Mesenteric fat pad (tissue), 1 donor: ENCODE measurements at places on chromosomes 11 and 22. TPM values are rescaled to one million over a fixed set of nuclear protein-coding genes. Genes with fewer than 3 reads are reported as not detected.

VSIG10L2 gene
- not detected for total RNA-seq

DNA sequence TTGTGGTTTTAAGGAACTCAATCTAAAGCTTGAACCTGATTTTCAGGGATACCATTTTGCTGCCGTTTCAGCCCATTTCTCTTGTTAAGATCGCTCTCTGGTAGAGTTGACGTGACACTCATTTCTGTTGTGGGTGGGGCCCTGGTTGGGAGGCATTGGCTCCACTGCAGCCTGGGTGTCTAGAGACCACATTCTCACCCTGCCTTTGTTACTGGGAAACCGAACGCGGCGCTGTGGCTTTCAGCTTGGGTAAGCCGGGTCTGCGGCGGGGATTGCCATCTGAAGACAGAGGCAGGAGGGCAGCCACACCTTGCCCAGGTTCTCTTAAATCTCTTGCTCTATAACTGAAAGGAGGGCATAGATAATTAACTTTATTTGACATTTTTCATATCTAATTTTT lies 3.2 kb downstream of the EHF start:
- DNase-seq, result no peak

FIBP gene
- 46.5 TPM for total RNA-seq

DNA sequence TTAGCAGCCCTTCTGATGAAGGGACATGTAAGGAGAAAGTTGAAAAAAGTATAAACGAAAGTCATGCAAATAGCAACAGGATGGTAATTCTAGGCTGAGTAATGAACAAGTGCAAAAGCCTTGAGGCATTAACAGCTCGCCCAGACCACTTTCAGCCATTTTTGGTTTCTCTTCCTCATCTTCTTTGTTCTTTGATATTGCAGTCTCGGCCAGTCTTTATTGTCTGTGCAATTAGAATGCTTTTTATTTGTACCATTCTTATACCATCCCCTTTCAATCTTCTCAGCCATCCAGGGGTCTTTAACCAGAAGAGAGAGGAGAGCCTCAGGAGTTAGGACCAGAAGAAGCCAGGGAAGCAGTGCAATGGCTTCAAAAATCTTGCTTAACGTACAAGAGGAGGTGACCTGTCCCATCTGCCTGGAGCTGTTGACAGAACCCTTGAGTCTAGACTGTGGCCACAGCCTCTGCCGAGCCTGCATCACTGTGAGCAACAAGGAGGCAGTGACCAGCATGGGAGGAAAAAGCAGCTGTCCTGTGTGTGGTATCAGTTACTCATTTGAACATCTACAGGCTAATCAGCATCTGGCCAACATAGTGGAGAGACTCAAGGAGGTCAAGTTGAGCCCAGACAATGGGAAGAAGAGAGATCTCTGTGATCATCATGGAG lies 7.3 kb downstream of the TRIM34 start:
- no peak for DNase-seq

- no peak for DNase-seq
Observed at GRCh38 chr22:43213051-43213450, 26.1 kb upstream of the TTLL12 start.

DNA sequence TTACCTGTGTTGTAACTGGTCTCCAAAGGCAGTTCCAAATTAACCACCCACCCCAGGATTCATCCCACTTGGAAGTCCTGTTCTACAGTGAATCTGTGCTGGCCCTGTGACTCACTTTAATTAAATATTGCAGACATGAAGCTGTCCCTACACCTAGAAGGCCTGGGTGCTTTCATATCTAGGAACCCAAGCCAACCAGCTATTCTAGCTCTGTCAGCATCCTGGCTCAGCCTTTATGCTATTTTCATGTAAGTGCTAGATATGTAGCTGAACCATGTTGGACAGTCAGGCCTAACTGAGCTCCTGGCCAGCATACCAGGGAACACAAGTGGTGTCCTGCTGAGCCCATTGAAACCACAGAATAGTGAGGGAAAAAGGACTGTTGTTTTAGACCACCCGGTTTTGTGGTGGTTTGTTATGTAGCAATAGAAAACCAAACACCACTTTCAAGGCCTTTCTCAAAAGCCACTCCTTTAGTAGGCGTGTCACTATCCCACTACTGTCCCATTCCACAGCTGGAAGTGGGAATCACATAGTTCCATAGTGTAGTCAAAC lies 30.3 kb downstream of the CNTF start:
- no peak for DNase-seq

CHRNA10 gene
- total RNA-seq, result 1.3 TPM

DNA sequence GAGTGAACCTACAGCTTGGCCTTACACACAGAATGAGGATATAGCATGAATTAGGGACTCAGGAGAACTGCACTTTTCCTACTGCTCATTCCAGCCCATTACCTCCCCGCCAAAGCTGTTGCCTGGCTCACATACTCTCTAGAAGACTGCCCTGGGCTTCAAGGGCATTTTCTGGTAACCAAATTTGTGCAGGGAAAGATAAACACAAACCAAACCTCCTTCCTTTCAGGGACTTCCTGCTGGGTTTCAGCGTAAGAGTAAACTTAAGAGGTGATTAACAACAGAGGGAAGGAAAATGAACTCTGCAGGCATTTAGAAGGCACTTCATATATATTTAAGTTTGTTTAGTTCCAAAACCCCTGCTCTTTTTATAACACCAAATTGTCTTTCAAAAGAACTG lies 194.9 kb downstream of the SWAP70 start:
- DNase-seq, result no peak

GRCh38 chr11:45844822-45845578 lies 2.3 kb upstream of the CRY2 start:
- DNase-seq, result no peak

GRCh38 chr11:104152941-104153505 lies 10.9 kb downstream of the PDGFD start:
- DNase-seq, result no peak

- no peak for DNase-seq
Observed at GRCh38 chr11:126311401-126312291, 7.8 kb downstream of the DCPS start.

- DNase-seq, result no peak
Observed at GRCh38 chr22:35746248-35746647, 28.6 kb downstream of the APOL5 start.

OTOG gene
- total RNA-seq, result not detected

OR5A1 gene
- total RNA-seq, result not detected

RBMXL2 gene
- total RNA-seq, result not detected

DNA sequence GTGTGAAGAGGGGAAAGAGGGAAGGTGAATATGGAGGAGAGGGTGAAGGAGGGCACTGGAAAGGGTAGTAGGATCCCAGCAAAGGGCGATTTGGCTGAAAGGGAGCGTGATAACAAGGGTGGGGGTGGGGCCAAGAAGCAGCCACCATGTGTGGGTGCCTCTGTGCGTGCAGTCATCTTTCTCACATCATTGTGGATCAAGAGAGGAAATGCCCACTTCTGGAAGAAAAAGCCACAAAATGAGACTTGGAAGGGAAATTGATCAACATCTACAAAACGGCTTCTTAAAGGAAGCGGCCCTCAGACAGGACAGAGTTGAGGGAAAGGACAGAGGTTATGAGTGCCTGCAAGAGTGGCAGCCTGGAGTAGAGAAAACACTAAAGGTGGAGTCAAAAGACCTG lies 1.2 kb upstream of the CXCR5 start:
- no peak for DNase-seq

DNA sequence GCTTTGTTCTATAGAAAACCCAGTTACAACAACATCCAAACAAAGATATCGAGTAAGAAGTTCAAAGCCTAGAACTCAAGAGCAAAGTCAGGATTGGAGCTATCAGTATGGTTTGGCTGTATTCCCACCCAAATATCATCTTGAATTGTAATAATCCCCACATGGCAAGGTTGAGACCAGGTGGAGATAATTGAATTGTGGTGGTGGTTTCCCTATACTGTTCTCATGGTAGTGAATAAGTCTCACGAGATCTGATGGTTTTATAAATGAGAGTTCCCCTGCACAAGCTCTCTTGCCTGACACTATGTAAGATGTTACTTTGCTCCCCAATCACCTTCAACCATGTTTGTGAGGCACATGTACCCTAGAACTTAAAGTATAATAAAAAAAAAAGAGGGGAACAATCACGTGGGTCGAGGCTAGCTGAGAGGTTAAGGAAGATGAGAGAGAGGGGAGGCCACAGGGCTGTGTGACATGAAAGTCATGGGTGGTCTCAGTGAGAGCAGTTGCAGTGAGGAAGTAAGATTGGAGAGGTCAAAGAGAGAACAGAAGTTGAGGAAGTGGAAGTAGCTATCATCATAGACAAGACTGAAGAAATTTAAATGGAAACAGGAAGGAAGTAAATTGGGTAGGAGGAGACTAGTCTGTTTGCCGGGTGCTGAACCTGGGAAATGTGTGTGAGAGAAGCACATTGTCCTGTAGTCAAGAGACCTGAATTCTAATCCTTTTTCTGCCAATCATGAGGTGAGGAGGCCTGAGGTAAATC lies 80.1 kb upstream of the CD44 start:
- DNase-seq, result no peak

TH gene
- total RNA-seq, result not detected

- DNase-seq, result no peak
Observed at GRCh38 chr22:33723915-33724314, 196.4 kb downstream of the LARGE1 start.

- DNase-seq, result no peak
Observed at GRCh38 chr11:63933459-63933858, 5.3 kb upstream of the NAA40 start.

DNA sequence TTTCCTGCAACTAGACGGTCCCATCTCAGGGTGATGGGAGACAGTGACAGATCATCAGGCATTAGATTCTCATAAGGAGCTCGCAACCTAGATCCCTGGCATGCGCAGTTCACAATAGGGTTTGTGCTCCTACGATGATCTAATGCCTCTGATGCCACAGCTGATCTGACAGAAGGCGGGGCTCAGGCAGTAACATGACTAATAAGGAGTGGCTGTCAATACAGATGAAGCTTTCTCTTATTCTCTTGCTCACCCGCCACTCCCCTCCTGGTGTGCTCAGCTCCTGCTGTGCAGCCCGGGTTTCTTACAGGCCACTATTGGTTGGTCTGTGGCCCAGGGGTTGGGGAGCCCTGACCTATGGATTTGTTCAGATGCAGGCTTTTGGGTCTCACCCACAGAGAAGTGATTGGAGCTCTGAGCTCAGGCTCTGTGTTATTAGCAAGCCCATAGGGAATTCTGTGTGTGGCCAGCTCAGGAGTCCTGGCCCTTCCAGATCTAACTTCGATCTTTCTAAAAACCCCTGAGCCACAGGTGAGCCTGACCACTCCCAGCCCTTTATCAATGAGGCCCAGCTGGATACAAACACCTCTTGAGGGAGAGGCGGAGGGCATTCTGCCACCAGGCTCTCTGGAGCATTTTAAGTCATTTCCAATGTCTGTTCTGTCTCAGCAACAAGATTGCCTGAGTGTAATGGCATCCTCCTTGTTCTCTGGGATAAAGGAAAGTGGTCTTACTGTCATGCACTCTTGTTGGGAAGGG lies 351.8 kb downstream of the BUD13 start:
- no peak for DNase-seq
